IPS DF 19.7 (cell line): ENCODE measurements at places on chromosomes 11 and 22.

DNA sequence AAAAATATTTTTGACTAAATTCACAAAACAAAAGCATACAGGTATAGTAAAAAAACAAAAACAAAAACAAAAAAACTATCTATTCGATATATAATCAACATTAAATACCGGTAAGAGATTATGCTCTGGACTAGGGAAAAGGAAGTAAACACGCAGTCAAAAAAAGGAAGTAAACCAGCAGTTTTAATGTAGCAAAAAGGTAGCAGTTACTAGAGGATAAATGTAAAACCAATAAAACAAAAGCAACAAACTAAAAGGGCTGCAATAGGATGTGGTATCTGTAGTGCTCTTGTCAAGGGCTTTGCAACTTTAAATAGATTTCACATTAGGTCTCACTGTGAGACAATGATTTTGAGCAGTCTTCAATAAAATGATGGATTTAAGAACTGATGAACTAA lies 2.4 kb downstream of the TRIM22 start:
- DNase-seq: no peak

GRCh38 chr11:747158-748006 lies at the start of gene TALDO1:
TSS of gene TALDO1 (plus strand) at chr11:747464. CDS start at chr11:747482, 18 bp downstream.
- no peak for DNase-seq

DNA sequence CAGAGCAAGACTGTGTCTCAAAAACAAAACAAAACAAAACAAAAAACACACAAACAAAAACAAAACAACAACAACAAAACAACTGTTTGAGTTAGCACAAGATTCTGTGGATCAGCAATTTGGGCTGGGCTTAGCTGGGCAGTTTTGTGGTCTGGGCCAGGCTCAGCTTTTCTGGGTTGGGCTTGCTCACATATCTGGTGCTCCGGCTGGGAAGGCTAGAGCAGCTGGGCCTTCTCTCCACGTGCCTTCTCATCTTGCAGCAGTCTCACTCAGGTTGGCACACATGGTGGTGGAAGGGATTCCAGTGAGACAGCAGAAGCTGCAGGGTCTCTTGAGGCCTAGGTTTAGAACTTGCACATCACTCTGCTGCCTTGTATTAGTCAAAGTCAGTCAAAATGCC lies 35.7 kb downstream of the EIF3F start:
- DNase-seq: no peak

- DNase-seq: no peak
Observed at GRCh38 chr11:102981324-102981910, 25.9 kb upstream of the MMP13 start.

DNA sequence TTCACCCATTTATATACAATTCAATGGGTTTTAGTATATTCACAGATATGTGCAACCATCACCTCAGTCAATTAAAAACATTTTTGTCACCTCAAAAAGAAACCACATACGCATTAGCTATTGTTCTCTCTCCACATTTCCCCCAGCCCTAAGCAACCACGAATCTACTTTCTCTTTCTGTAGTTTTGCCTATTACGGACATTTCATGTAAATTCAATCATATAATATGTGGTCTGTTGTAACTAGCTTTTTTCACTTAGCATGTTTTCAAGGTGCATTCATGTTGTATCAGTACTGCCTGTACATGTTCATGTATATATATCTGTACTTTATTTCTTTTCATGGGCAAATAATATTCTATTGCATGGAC lies 104.7 kb upstream of the RRM1 start:
- DNase-seq: no peak

DNA sequence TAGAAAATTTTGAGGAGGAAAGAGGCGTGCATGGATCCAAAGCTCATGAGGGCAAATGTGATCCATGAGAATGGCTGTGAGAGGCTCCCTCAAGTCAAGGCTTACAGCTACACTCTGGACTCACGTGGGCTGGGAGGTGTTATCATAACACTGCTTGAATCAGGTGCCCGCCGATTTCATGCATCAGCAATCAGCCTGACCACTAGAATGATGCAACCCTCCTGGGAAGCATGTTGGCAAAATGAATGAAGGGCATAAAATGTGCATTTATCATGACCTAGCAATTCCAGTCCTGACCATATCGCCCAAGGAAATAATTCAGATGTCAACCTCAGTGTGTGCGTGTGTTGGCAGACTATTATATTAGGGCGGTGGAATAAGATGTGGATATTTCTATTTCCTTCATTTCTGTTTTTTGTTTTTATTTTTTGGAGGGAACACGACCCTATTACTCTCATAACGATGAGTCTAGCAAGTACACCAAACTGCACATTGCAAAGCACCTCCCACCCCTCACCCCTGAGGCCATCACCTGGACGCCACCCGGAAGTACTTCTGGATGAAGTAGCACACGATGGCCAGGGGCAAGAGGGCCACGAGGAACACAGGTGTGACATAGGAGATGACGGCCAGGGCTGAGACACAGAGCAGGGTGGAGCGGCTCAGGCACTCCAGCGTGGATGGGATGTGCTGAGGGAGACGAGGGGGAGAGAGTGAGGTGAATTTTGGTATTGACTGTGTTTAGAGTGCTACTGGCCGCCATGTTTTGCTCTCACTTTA lies 15.7 kb upstream of the KCNJ11 start:
- no peak for DNase-seq

- DNase-seq: no peak
Observed at GRCh38 chr11:9091044-9091922, at the start of gene SCUBE2. TSS of gene SCUBE2 (minus strand) at chr11:9091599. CDS start at chr11:9091528, 71 bp downstream.

- DNase-seq: no peak
Observed at GRCh38 chr11:133082841-133083488, 449.3 kb downstream of the OPCML start.

GRCh38 chr11:133907841-133908241 lies 48.9 kb downstream of the IGSF9B start:
- DNase-seq: no peak

GRCh38 chr22:40210818-40211217 lies 33.1 kb downstream of the TNRC6B start:
- no peak for DNase-seq

- no peak for DNase-seq
Observed at GRCh38 chr11:75198278-75198973, 42.1 kb upstream of the TPBGL start.

DNA sequence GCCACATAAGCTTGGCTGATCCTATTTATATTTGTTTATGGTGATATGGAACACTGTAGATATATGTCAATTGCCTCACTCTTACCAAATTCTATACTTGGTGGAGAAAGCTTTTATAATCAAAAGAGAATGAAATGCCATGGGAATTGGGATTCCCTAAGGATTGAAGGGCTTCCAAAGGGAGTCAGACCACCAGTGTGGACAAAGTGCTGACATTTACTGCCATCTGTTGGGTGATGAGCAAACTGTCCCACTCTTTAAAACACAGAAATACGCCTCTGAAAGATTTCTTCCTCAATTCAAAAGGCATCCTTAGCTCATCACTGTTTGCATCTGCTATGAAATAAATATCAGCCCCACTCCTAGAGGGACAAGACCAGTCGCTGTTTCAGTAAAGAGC lies 7.1 kb downstream of the SLC1A2 start:
- DNase-seq: no peak
